ENCODE measurements at places on chromosomes 3 and 15.
A peak's percentile ranks its signal among the peaks of the same experiment; 100 is the strongest.

GRCh38 chr3:179105881-179106280 lies 34.3 kb upstream of the ZMAT3 start:
- no peak for DNase-seq

- DNase-seq = no peak
Measured at GRCh38 chr3:157097198-157097597, 62.7 kb downstream of the CCNL1 start.

DNA sequence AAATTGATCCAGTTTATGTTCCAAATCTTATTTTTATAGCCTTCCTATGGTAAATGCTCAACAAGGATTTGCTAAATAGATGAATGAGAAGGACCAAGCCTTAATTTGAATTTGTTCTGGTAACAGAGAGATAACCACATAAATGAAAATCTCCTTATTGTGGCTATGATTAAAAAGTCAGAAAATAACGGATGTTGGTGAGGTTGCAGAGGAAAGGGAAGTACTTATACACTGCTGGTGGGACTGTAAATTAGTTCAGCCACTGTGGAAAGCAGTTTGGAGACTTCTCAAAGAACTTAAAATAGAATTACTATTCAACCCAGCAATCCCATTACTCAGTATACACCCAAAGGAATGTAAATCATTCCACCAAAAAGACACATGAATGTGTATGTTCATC lies 26.2 kb downstream of the AAGAB start:
- no peak for DNase-seq

- no peak for DNase-seq
Measured at GRCh38 chr3:190504354-190505125, 9.3 kb upstream of the IL1RAP start.

DNA sequence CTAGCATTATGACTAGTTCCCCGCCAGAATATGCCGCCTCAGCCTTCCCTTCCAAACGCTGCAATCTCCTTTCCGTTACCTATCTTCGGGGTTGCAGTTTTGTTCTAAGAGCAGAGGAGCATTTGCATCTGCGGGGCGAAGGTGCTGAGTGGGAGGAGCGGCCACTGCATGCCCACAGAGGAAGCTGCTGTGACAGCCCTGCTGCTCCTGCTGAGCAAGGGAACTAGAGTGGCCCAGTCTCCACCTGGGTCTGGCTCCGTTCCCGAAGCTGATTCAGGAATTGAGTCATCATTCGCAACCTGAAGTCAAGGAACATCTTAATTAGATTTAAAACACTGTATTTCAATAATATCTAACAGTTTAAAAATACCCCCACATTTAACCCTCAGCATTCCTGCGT lies 98.2 kb upstream of the TJP1 start:
- DNase-seq = no peak

- DNase-seq = no peak
Measured at GRCh38 chr15:39770748-39771689, 11.6 kb downstream of the FSIP1 start.

DNA sequence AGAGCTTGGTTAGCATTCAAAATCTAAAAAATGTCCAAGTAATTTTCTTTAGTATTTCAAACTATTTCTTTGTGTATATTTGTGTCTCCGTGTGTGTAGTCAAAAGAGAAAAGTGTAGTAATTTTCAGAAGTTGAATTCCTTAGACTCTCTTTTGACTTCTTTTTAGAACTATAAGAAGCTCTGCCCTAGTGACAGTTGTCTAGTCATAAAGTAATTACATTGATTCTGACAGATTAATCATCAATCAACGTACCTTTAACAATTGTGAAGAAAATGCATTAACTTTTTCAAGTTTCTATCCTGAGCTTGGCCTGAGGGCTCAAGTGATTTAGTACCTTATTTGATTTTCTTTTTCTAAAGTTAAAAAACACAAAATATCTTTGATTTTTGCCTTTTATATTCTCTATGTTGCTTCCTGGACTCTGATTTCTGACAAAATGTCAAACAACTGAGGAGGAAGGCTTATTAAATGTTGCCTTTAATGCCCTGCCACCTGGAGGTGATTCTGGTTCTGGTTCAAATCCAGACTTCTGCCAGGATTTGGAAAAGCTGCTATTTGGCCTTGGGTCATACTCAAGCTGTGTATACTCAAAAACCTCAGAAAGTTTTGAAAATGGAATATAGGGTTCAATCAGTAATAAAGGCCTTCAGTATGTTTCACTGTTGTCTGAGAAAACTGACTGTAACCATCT lies 653.6 kb downstream of the NSUN3 start:
- DNase-seq = no peak

GRCh38 chr15:73518180-73518862 lies 75.4 kb downstream of the REC114 start:
- DNase-seq = no peak

GRCh38 chr15:90617668-90618097 lies 88.0 kb downstream of the CRTC3 start:
- no peak for DNase-seq

GRCh38 chr3:27642796-27643195 lies 79.3 kb downstream of the EOMES start:
- DNase-seq = no peak

- no peak for DNase-seq
Measured at GRCh38 chr3:17182166-17182565, 297.4 kb downstream of the PLCL2 start.

DNA sequence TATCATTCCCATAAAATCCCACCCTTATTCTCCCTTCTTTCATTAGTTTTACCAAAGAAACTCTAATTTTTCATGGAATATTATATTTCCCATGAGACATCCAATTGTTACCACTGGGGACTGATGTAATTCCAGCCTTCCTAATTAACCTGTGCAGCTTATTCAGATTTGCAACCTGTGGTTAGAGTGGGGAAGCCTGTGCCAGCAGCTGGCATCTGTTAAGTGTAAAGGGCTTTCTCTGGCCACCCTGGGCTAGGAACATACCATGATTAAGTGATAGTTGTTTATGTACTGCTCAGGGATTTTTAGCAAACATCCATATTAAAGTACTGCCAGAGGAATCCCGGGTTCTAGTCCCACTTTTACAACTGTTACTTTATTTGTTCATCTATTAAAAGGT lies 78.2 kb downstream of the TPRG1 start:
- DNase-seq = no peak

DNA sequence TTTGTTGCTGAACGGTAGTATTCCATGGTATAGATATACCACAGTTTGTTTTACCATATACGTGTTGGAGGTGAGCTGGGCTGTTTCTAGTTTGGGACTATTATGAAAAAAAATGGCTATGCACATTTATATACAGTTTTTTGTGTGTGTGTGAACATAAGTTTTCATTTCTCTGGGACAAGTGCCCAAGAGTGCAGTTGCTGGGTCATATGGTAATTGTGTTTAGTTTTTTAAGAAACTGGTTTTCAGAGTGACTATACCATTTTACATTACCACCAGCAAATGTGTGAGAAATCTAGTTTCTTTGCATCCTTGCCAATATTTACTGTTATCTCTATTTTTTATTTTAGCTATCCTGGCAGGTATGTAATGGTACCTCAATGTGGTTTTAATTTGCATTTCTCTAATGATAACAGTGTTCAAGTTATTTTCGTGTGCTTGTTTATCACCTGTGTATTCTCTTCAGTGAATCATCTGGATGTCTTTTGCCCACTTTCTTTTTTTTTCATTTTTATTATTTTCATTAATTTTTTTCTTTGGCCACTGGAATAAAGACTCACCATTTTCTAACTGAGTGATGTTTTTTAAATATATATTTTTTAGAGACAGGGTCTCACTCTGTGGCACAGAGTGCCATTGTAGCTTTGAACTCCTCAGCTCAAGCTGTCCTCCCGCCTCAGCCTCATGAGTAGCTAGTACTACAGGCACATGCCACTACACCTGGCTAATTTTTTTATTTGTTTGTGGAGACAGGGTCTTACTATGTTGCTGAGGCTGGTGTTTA lies 75.3 kb downstream of the ZNF609 start:
- no peak for DNase-seq

- no peak for DNase-seq
Measured at GRCh38 chr3:133162670-133163305, 124.6 kb downstream of the TMEM108 start.

- no peak for DNase-seq
Measured at GRCh38 chr3:75188962-75189361, 475.2 kb upstream of the FRG2C start.

DNA sequence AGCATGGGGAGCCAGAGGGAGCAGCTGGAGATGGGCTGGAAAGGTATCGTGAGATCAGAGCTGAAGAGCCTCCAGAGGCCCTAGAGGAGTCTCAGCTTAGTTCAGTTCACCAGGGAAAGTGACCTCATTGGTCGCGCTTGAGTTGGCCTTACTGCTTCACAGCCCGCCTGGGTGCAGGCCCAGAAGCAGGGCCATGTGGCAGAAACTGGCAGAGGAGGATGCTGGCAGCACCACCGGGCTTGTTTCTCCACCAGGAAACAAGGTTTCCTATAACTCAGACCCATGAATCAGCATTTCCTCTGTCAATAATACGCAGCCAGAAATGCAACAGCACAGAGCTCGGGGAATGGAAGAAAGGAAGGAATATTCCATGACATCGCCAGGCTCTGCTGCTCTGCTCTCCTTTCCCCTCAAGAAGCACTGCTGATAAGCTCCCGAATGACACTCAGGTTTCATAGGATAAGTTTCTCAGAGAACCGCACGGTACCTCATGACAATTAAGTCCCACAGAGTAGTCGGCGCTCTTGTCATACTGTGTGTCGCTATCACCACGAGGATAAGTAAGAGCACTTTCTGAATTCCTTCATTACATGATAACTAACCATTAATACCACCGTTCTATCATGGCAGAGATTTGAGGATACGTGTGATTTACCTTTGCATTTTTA lies 147.1 kb upstream of the LPP start:
- DNase-seq = no peak

DNA sequence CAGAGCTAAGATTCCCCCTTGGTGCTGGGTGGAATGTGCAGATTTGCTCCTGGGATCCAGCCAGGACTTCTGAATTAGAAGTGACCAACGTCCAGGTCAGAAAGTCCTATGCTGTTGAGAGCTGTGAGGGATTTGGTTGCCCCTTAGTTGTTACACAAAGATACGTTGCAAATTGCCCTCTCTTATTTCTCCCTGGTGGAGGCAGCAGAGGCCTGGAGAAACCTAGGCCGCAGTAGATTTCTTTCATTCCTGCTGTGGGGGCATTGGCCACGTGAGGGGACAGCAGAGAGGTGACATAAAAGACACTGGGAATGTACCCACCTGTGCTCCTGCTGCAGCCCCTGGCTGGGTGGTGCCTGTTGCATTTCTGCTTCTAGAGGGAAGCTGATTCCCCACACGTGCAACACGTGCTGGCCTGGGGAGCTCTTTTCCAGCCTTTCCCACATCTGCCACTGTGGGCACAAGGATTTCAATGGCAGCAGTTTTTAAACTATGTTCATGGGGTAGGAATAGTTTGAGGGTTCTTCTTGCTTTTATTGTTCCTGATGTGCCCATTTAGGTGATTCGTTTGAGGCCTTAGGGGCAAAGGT lies 65.7 kb downstream of the SYNM start:
- no peak for DNase-seq

DNA sequence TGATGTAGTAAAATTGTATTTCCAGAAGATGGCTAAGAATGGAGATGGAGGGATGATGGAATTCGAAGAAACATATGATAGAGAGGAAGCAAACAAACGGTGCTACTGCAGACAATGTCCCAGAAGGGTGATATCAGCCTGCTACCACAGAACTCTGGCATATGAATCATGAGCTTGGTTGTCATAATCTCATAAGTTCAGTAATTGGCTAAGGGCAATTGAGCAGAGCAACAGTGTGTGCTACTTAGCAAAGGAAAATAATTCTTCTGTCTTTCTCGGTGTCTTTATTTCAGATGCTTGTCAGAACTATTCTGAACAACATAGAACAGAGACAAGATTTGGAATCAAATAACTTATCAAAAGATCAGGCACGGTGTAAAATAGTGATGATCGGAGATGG lies 407.3 kb downstream of the GBE1 start:
- no peak for DNase-seq

DNA sequence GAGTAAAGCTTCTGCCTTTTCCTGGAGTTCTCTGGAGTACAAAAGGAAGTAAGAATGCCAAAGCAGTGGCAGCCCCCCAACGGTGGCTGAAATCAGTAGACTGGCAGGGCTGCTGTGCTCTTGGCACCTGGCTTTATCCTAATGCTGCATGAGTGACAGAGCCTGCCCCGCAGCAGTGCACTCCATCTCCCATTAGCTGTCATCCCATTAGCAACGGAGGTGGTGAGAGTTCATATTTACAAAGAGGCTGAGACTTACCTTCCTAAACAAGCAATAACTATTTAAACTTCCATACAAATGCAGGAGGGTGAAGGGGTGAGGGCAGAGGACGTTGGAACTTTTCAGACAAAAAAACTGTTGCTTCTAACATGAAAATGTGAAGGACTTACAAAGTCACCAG lies 51.9 kb downstream of the SERPINI1 start:
- DNase-seq = peak; percentile 47

DNA sequence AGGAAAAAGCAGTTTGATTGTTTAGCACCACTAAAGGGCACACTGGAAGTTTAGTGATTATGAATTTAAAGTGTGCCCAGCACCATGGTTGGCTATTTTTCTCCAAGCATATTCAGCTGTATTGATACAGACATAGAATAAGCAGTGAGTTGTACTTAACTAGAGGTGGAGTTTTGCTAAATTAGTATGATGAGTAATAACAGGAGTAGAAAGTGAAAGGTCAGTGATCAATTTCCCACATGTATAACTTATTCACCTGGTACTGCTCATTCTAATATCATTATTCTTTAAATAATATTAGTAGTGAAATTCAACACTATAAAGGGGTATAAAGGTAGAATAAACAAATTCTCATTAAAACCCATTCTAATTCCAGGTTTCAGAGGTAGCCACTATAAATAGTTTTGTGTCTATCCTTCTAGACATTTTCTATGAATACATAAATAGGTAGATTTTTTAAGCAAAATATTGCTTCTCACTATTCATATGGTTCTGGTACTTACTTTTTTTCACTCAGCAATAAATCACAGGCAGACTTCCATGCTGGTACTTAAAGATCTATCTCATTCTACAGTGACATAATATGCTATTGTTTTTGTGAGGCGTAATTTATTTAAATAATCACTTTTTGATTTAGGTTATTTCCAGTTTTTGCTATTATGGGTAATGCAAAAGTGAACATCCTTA lies 732.9 kb downstream of the VGLL3 start:
- no peak for DNase-seq

- no peak for DNase-seq
Measured at GRCh38 chr15:63185206-63185605, 4.2 kb upstream of the RAB8B start.

DNA sequence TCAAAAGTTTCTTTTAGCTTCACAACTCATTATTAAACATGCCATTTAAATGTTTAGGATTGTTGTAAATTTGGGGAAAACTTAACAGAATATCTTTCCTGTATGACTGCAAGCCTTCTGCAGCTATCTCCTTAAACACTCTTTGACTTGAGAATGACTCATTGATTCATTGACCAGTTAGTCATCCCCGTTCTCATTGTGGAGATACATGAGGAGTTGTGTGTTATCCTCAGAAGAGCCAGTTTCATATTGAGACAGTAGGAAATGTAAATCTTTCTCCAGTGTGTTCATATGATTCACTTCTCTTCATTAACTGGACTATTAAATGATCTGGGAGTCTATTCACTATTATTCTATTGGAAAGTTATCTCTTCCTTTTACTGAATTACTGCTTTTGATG lies 83.0 kb downstream of the CRYGS start:
- no peak for DNase-seq

GRCh38 chr3:57917601-57918000 lies 90.6 kb upstream of the FLNB start:
- no peak for DNase-seq
